ENCODE measurements at places on chromosomes 3 and 15.

GRCh38 chr3:170323331-170323730, 34.2 kb upstream of the SKIL start:
- DNase-seq, result no peak

- no peak for DNase-seq
These were observed 2.7 kb upstream of the LIPH start for GRCh38 chr3:185555101-185555501.

DNA sequence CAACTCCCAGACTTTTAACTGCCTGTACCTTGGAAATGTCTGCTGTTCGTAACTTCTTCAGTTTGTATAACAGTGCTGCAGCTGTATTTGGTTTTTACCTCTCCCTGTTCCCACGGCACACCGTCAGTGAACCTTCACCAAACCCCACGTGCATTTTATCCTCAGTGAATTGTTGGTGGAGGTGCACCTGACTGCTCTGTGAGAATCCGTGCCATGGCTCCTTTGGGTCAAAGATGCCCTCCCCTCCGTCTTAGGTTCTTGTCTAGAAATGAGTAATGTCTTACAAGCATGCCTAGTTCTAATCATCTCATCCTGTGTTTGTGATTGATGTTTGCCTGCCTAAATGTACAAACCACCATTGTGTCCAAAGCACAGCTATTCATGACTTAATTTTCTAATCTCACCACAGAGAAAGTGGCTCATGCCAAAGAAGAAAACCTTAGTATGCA, 28.2 kb downstream of the TPM1 start:
- DNase-seq, result no peak

DNA sequence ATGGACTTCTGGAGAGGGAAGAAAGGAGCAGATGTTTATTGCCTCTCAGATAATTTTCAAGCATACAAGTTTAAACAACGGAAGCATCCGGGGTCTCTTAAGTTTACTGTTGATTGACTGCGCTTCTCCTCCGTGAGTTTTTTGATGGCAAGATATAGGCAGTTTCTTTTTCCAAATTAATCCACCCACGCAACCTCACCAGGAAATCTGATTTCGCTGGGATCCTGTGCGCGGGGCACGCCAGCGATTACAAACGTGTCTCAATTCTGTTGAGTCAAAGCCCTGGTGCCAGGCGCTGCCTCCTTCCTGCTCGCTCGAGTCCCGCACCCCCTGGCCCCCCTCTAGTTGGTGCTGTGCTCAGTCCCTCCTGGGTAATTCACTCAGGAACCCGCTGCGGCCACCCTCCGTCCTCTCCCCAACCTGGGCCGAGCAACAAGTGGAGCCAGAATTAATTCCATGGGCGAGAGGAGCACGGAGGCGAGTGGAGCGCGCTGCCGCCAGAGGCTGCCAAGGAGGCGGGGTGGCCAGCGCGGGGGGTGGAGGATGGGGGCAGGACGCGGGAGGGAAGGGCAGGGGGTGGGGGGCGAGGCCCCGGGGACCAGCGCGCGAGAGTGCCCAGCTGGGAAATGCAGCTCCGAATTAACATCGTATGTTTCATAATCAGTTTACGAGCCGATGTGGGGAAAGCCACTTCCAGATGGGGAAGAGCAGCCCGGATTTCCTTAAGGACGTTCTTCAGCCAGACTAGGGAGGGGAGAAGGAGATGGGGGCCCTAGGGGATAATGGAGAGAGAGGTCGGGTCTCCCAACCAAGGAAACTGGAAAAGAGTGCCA, 6.0 kb downstream of the WNT5A start:
- no peak for DNase-seq

GRCh38 chr15:90184786-90185704, 16.1 kb upstream of the SEMA4B start:
- peak; percentile 25 for DNase-seq

GRCh38 chr15:85671156-85671555, 123.6 kb downstream of the KLHL25 start:
- no peak for DNase-seq

DNA sequence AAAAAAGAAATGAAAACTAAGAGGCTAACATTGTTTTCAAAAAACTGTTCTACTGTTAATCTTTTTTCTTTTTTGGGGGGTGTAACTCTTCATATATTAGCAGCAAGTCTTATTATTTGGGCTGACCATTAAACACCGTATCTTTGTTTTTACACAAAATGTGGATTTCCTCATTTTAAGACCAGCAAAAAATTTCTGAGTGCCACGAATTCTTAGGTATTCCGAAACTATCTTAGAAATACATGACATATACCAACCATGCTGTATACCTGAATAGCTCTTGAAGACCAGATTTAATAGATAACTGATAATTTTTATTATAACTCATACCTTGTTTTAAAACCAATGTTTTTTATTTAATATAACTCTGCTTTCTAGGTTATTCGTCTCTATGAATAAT, 620 bp upstream of the TTC23 start:
- DNase-seq, result no peak

- DNase-seq, result no peak
These were observed 4.6 kb upstream of the ALCAM start for GRCh38 chr3:105362021-105362665.

DNA sequence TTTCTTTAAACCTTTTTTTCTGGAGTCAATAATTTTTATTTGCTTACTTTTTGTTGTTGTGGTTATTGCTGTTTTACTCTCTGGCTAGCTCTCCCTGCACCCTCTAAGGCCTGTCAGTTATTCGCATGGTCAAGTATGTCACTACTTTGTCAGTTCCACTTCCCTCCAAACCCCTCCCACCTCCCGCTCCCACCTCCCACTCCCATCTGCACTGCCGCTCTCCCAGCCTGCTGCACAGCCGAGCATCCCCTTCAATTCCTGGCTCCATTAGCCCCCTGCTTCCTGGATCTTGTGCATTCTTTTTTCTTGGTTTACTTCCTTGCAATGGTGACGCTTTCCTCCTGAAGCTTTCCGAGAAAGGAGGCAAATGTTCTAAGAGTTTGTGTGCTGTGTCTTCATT, 218.0 kb downstream of the XXYLT1 start:
- DNase-seq, result no peak

GRCh38 chr15:26686547-26687187, 86.2 kb downstream of the GABRB3 start:
- DNase-seq, result no peak

DNA sequence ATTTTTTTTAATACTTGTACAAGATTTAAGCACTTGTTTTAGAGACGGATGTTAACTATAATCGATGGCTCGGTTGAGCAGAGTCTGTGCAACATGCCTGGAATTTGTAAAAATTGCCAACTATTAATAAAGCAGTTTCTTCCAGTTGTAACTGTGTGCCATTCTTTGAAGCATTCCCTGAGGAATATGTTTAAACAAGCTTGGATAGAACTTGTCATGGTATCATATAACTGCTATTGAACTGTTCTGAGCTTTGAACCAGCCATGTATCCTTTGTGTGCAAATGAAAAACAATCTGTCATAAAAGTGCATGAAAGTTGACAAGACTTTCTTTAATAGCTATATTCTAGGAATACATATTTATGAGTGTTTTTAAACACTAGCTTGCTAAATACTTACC, 45.8 kb upstream of the UBE2E2 start:
- no peak for DNase-seq

DNA sequence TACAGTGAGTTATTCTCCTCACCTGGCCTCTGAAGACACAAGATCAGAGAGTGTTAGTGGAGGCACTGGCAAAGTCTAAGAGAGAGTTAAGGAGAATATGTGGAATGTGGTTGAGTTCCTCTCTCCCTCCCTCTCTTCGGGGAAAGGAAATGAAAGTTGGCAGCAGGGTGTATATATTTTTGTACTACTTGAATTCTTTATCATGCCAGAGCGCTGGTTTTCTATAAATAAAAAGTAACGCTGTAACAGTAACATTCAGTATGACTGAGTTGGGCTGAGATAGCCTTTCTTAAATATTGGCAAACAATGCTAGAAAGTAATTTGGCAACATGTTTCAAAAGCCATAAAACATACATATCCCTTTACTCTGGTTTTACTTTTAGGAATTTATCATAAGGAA, 77.5 kb upstream of the TNFAIP8L3 start:
- no peak for DNase-seq

- DNase-seq, result no peak
These were observed 136.5 kb downstream of the ZNF621 start for GRCh38 chr3:40661284-40661683.

DNA sequence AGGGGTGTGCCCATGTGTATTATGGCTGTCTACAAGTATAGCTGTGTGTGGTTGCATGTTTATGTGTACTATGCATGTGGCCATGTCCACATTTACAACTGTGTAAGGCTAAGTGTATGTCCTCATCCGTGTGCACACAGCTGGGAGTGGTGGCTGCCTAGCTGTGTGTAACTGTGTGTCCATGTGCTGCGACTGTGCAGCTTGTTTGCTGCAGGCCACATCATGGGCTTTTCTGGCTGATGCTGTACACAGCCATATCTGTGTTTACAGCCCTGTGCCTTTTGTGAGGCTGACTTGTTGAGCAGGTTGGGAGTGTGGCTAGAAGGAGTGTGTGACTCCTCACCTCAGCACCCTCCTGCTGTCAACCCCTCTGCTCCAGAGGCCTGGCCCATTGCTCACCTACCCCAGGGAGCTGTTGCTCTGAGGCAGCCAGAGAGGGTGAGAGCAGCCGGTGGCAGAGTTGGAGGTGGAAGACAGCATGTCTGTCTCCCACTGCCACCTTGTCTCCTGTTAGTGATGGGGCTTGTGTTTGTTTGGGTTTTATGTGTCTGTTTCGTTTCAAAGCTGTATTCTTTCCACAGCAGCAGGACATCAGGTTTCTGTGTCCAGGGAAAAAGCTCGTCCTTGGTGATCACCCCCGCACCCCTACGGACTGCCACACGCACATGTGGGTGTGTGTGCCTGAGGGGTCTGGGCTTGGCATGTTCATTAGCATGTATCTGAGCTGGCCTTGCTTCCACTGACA, 1.4 kb upstream of the GRM2 start:
- DNase-seq, result no peak

GRCh38 chr3:106482451-106482850, 613.6 kb upstream of the CBLB start:
- DNase-seq, result no peak

- no peak for DNase-seq
These were observed 175.3 kb upstream of the SLC2A2 start for GRCh38 chr3:171201825-171202224.

- DNase-seq, result no peak
These were observed 76.0 kb upstream of the ATP10A start for GRCh38 chr15:25939122-25939521.

GRCh38 chr3:51727500-51727899, 20.6 kb downstream of the GRM2 start:
- DNase-seq, result no peak

DNA sequence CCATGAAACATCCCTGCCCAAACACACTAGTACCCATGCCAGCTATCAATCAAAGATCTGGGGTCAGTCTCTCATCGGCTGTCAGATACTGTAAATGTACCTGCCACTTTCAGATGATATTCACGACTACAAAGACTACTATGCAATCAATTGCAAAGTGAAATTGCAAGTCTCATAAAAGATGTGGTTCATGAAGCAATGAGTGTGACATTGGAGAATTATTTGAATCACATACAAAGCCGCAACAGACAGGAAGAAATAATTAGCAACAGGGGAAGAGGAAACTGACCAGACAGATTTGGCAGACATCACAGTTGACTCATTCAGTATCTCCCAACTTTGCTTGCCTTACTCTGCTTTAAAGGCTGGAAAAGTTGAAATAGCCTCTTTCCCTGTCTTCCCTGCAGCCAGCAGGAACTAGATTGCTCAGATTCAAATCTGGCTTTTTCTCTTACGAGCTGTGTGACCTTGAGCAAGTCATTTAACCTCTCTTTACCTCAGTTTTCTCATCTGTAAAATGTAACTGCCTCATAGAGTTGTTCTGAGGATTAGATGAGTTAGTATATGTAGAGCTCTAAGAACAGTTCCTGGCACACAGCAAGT, 95.7 kb upstream of the C3orf80 start:
- no peak for DNase-seq

GRCh38 chr3:58161435-58162398, 49.1 kb downstream of the DNASE1L3 start:
- DNase-seq, result no peak

GRCh38 chr3:72145506-72146380, 360.8 kb upstream of the PROK2 start:
- no peak for DNase-seq

- peak; percentile 54 for DNase-seq
These were observed 97.7 kb upstream of the ATP2B2 start for GRCh38 chr3:10602769-10603768.

DNA sequence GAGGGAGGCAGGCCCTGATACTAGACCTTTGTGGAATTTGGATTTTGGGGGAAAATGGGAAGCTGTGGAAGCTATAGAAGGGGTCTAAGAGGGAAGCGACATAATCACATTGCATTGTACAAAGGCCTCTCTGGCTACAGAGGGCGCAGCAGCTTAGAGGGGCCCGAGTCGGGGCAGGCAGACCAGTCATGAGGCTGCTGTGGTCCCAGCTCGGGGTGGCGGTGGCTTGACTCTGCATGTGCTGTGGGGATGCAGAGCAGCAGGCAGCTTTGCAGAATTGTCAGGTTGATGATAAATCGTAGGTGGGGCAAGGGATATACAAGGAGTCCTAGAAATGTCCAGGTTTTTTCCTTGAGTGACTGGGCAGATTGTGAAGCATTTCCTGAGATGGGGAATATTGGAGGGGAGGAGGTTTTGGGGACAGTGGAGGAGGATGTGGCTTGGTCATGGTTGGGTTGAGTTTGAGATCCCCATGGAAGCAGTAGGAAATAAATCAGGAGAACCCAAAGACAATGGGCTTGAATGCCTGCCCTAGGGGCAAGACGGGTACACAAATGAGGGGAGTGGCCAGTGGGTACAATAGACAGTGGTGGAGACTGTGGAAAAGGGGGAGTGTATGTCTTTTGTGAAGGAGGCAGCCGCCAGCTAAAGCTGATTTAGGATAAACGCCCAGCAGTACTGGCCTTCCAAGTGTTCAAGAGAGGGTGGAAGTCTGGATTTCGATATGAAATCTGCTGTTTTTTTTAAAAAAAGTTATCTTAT, 94.1 kb downstream of the HMG20A start:
- DNase-seq, result no peak

- DNase-seq, result peak; percentile 25
These were observed at the start of gene IL17RD for GRCh38 chr3:57164657-57165573. Gene IL17RD, minus strand, starts transcription at chr3:57165353. Its CDS starts 67 bp downstream, at chr3:57165286.

GRCh38 chr3:148958696-148959095, 32.6 kb upstream of the GYG1 start:
- DNase-seq, result no peak

- DNase-seq, result no peak
These were observed 48.8 kb downstream of the FBXO22 start for GRCh38 chr15:75952525-75952924.

DNA sequence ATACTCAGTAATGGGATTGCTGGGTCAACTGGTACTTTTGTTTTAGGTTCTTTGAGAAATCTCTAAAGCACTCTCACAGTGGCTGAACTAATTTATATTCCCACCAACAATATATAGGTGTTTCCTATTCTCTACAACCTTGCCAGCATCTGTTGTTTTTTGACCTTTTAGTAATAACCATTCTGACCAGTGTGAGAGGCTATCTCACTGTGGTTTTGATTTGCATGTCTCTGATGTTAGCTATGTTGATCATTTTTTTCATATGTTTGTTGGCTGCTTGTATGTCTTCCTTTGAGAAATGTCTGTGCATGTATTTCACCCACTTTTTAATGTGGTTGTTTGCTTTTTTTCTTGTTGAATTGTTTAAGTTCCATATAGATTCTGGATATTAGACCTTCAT, 98.2 kb upstream of the DCBLD2 start:
- DNase-seq, result no peak

GRCh38 chr3:172530101-172530561, 6.9 kb upstream of the TNFSF10 start:
- DNase-seq, result no peak

GRCh38 chr15:93583968-93584367, 495.0 kb upstream of the RGMA start:
- DNase-seq, result no peak

GRCh38 chr3:87975716-87976115, 83.1 kb downstream of the CGGBP1 start:
- no peak for DNase-seq
